ENCODE measurements at places on chromosomes 12 and 14. TPM values are rescaled to one million over a fixed set of nuclear protein-coding genes. Genes with fewer than 3 reads are reported as not detected.

- no peak for DNase-seq
These were observed 32.8 kb upstream of the TXNRD1 start for GRCh38 chr12:104182621-104183378.

- DNase-seq: no peak
These were observed 24.4 kb downstream of the IRF2BPL start for GRCh38 chr14:77003960-77004710.

DNA sequence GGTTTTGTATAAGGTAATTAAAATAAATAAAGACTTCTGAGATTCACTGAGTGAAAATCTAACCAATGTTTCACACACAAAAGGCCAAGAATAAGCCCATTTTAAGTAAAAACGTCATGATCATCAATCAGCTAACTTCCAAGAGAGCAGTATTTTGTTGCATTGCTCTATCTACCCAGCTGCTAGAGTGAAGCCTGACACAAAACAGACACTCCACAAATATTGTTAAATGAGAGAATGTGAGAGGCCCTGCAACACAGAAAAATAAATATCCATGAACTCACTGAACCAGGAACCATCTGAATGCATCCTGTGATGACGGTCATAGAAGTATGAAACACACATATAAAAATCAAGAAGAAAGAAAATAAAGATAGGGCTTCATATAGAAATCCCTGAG, 358.6 kb upstream of the TMTC1 start:
- DNase-seq: no peak

GRCh38 chr12:80356097-80356496, 87.9 kb upstream of the PTPRQ start:
- DNase-seq: no peak

DNA sequence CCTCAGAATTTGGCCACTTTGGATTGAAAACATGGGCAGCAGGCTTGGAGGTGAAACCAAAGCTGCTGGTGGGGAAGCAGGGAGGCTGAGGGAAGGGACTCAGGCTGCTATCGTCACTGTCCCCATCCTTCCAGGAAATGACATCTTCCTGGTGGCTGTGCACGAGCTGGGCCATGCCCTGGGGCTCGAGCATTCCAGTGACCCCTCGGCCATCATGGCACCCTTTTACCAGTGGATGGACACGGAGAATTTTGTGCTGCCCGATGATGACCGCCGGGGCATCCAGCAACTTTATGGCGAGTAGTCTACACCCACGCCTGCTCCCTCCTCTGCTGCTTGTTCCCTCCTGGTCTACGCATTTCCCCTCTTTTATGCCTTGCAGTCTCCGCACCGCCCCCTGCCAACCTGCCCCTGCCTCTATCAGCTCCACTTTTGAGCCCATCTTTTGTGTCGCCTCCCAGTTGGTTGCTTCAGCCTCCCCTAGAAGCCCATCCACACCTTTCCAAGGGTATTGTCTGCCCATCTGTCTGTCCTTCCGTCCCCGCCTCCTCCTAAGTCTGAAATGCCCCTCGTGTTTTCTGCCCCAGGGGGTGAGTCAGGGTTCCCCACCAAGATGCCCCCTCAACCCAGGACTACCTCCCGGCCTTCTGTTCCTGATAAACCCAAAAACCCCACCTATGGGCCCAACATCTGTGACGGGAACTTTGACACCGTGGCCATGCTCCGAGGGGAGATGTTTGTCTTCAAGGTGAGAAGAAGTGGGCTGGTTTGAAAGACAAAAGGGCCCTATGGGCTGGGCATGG, 6.9 kb downstream of the MMP14 start:
- no peak for DNase-seq

DNA sequence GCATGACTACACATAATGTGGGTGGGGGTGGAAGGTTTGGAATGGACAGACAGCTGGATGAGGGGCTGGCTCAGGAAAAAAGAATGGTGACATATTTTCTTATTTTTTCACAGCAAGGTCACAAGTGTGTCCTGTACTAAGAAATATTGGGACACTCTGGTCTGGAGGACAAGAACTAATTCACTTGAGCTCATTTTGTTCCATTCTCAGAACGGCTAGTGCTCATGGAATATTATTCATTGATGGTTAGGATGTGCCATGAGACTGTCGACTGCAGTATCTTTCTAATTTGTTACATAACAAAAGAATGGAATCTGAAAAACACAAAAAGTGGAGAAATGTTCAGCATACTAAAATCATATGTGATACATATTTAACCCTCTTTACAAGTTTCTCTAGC, 149.5 kb downstream of the BMP4 start:
- DNase-seq: no peak

GRCh38 chr14:85853996-85854526, 324.1 kb downstream of the FLRT2 start:
- DNase-seq: no peak

- DNase-seq: no peak
These were observed 54.4 kb downstream of the RIMBP2 start for GRCh38 chr12:130661486-130662255.

DNA sequence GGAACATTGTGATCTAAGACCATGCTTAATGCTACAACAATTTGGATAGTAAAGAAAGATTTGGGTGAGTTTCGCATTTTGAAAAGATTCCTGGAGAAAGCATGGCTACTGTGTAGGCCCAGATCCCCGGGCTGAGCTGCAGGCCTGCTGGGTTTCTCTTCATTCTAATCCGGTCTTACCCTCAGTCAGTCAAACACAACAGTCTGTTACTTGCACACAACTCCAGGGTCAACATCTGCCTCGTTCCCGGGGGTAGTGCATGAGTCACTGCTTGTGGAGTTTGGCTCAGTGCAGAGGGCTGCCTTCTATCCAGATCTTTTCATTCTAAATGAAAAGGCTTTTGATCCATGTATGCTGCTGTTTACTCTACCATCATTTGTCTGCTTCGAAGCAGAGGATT, 60.4 kb upstream of the SEL1L start:
- DNase-seq: no peak

DNA sequence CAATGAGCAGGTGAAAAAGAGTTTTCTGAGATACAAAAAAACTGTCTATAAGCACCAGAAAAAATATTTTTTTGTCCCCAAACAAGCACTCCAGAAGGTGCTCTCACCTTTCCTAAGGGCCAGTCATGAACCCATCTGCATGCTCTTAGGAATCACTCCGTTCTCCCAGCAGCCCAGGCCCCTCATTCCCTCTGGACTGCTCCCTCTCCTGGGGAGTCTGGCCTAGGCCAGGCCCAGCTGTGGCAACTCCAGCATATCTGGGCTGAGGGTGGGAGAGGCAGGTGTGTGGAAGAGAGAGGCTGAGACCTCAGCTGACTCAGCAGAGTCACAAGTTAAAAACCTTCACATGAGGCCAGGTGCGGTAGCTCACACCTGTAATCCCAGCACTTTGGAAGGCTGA, 54.6 kb downstream of the TRAFD1 start:
- DNase-seq: no peak

GRCh38 chr12:130698106-130698505, 18.0 kb downstream of the RIMBP2 start:
- DNase-seq: no peak

GRCh38 chr12:122399592-122400373, 22.7 kb downstream of the CLIP1 start:
- peak; percentile 87 for DNase-seq

- no peak for DNase-seq
These were observed 15.3 kb upstream of the LYZ start for GRCh38 chr12:69332815-69333358.

GRCh38 chr12:51442324-51442723, 17.7 kb downstream of the SLC4A8 start:
- DNase-seq: no peak

GRCh38 chr14:74841230-74842207, 34.4 kb downstream of the PROX2 start:
- DNase-seq: no peak

- peak; percentile 38 for DNase-seq
These were observed 108.8 kb downstream of the DAAM1 start for GRCh38 chr14:59297071-59297776.

- peak; percentile 80 for DNase-seq
These were observed 2.0 kb downstream of the KHNYN start for GRCh38 chr14:24431569-24432258.

GRCh38 chr14:69554500-69554899, 20.2 kb downstream of the CCDC177 start:
- DNase-seq: no peak

DNA sequence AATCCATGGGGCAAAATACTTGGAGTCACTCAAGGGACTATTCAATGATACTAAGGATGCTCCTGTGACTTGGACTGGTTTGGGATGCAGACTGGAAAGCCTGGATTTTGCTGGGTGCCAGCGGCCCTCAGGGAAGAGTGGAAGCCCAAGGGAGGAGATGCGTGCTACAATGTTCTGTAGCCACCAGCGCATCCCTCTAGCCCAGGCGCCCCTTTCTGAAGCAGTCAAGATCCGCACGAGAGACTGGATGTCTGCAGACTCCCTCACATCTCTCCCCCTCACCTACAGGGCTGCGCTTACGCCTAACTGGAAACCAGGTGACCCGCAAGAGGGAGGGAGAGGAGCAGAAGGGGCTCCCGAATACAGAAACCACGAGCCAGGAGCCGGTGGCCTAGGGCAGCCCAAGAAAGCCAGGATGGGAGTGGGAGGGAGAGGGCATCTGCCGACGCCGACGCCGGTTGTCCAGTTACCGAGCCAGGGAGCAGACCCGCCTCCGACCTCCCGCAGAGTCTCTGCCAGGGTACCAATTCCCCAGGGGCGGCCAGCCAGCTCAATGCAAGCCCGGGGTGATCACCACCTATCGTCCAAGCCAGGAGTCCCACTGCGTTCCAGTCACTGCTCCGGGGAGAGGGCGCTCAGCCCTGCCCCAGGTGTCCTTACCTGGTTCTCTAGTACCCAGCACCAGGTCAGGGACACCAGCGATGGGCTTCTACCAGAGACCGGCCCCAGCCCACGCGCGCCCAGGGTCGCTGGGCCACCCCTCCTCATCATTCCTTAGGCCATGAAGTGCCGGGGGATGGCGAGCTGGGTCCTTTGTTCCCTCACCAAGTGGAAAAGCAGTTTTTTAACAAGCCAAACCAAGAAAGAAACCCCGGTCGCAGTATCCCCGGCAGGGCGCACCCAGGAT, 1.2 kb downstream of the NTN4 start:
- peak; percentile 52 for DNase-seq

DNA sequence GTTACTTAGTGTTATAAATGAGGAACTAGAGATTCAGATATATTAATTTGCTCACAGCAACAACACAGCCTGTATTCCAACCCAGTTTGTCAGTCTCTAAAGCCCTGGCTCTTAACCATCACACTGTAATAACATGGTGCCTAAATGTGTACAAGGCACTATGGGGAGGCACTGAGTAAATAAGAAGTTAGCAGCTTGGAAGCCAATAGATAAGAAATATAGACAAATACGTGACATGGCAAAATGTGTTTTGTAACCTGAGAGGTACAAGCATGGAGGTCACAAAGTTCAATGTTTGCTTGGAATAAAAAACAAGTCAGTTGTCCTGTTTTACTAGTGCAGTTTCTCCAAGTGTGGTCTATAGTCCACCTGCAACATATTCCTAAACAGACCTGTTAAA, 16.3 kb upstream of the SLCO1A2 start:
- no peak for DNase-seq

GRCh38 chr12:11669348-11669747, 19.9 kb downstream of the ETV6 start:
- DNase-seq: no peak

- DNase-seq: no peak
These were observed 9.2 kb upstream of the TIGAR start for GRCh38 chr12:4311776-4312175.

GRCh38 chr12:52969828-52970569, 21.1 kb downstream of the KRT18 start:
- DNase-seq: peak; percentile 73

DNA sequence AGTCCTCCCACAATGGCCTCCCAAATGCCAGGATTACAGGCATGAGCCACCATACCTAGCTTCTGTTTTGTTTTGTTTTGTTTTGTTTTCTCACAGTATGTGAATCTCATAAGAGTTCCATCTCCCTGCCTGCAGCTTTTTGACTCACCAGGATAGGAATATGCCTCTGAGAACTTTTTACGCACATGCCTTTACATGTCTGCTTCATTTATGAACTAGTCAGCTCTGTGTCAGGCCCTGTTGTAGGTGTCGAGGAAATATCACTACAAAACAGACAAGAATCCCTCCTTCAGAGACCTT, 89.0 kb downstream of the BORCS5 start:
- DNase-seq: no peak

DNA sequence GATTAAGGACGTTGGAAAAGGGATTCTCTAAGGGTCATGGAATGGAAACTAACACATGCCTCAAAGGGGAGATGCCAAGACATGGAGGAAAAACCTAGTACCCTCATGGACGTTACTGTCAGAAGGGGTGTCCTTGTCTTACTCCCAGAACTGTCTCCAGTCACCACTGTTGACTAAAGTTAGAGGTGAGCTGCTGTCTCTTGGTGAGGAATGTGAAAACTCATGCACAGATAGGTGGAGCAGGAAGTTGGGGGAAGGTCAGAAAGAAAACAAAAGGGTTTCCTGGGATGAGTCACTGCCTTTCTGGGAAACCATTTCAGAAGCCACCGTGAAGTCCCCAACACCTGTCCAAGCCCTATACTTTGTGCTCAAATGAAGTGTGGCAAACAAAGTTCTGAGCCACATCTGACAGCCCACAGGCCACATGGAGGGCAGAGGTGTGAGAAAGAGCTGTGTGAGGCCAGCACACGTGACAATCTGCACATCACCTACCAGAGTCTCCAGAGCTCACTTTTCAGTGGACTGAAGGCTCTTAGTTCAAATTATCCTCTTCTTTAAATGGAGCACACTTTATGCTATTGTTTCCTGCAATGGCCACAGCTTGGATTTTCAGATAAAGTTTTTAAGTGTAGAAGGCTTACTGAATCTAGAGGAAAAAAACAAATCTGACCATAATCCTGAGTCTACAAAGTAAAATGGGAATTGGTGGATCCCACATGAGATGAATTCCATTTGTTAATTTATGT, 92.9 kb upstream of the EGLN3 start:
- DNase-seq: peak; percentile 85

DNA sequence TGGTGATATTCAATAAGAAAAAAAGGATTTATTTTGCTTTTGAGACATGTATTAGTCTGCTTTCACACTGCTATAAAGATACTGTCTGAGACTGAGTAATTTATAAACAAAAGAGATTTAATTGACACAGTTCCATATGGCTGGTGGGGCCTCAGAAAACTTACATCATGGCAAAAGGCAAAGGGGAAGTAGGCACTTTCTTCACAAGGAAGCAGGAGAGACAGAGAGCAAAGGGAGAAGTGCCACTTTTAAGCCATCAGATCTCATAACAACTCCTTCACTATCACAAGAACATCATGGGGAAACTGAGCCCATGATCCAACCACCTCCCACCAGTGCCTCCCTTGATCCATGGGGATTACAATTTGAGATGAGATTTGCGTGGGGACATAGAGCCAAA, 43.9 kb downstream of the BHLHE41 start:
- no peak for DNase-seq

- no peak for DNase-seq
These were observed 573.8 kb upstream of the TBX3 start for GRCh38 chr12:115257791-115258190.

- no peak for DNase-seq
These were observed 114.9 kb downstream of the SAMD4A start for GRCh38 chr14:54681811-54682261.

- no peak for DNase-seq
These were observed 13.4 kb downstream of the ANKRD13A start for GRCh38 chr12:110012659-110013058.

KRT72 gene
- total RNA-seq: not detected

GNG2 gene
- 2.8 TPM for total RNA-seq

FAM181A gene
- not detected for total RNA-seq

SPIC gene
- total RNA-seq: not detected

ENDOU gene
- not detected for total RNA-seq

FBLN5 gene
- 3.0 TPM for total RNA-seq

AQP2 gene
- total RNA-seq: 0.30 TPM

LAG3 gene
- total RNA-seq: not detected

SLC10A1 gene
- total RNA-seq: not detected

PRB2 gene
- total RNA-seq: not detected

CRIP1 gene
- total RNA-seq: 12.2 TPM

CEBPE gene
- not detected for total RNA-seq

All from renal cortical epithelial cell (primary cell).